ENCODE measurements at places on chromosomes 5 and 9.

DNA sequence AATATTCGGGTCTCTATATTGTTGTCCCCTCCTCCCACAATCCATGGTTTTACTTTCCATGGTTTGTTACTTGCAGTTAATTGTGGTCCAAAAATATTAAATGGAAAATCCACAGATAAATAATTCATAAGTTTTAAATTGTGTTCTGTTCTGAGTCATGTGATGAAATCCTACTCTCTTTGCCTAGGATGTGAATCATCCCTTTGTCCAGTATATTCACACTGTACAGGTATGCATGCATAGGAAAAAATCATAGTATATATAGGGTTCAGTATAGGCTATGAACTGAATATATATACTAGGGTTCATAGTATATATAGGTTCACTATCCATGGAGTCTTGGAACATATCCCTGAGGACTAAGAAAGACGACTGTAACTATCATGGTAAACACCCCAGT is 19.6 kb downstream of the INSYN2B start:
- no peak for DNase-seq

GRCh38 chr9:82080265-82080664 is 91.7 kb downstream of the SPATA31D1 start:
- no peak for DNase-seq

DNA sequence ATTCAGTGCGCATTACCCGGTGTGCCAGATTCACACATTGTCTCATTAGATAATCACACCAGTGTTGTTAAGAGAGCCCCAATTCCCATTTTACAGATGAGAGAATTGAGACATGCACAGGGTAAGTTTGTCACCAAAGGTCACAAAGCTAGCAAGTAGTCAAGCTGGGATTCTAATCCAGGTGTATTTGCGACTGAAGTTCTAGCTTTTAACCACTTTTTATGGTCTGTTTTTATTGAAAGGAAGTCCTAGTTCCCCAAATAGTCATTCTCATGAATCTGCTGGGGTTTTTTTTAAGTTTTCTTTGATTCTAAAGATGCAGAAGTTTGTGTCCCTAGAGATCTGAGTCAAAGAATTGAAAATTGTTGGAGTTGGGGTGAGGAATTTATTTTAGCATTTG is 136.5 kb downstream of the DPYSL3 start:
- no peak for DNase-seq

GRCh38 chr9:126463426-126463825 is 136.8 kb downstream of the MVB12B start:
- no peak for DNase-seq

GRCh38 chr5:15575666-15576065 is 75.7 kb downstream of the FBXL7 start:
- no peak for DNase-seq

DNA sequence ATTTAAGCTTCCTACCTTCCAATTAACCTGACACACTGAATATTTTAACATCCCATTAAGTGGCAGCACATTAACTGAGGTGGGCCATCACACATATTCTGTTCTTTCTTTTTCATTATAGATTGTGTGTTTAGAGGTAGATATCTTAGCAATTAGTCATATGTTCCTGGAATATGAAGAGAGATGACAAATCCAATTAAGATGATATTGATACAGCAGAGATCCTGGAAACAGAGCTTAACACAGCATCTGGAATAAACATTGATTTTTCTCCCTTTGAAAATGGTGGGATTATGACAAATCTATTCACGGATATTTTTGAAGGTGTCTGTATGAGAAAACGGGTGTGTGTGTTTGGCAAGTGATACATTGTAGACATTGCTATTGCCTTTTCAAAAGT is 448.0 kb downstream of the CDH10 start:
- no peak for DNase-seq

DNA sequence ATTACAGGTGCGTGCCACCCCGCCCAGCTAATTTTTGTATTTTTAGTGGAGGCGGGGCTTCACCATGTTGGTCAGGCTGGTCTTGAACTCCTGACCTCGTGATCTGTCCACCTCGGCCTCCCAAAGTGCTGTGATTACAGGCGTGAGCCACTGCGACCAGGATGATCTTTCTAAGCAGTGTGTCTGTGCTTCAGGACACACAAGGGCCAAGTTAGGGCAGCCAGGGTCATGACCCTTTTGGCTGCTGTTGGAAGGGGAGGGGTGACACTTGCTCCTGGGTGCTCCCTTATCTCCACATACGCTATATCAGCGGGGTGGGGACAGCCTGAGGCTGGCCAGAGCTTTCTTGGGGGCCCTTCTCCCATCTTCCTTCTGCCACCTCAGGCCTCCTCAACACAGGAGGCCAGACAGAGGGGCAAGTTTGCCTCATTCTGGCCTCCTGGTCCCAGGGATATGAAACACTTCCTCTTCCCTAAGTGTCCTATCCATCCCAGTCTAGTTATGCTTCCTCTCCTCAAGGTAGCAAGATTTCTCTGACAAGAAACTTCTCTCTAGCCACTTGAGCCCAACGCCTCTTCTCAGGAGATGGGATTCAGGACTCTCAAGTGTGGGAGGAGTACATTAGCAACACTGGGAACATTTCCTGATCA is 1.9 kb upstream of the ZNF79 start:
- DNase-seq: no peak

- no peak for DNase-seq
Measured at GRCh38 chr5:10335711-10336470, 17.6 kb upstream of the MARCHF6 start.

- no peak for DNase-seq
Measured at GRCh38 chr5:103111468-103111867, 8.5 kb downstream of the GIN1 start.
